ENCODE measurements at places on chromosomes 1 and 21.

- DNase-seq = no peak
Measured at GRCh38 chr21:41304068-41304720, 12.4 kb upstream of the FAM3B start.

DNA sequence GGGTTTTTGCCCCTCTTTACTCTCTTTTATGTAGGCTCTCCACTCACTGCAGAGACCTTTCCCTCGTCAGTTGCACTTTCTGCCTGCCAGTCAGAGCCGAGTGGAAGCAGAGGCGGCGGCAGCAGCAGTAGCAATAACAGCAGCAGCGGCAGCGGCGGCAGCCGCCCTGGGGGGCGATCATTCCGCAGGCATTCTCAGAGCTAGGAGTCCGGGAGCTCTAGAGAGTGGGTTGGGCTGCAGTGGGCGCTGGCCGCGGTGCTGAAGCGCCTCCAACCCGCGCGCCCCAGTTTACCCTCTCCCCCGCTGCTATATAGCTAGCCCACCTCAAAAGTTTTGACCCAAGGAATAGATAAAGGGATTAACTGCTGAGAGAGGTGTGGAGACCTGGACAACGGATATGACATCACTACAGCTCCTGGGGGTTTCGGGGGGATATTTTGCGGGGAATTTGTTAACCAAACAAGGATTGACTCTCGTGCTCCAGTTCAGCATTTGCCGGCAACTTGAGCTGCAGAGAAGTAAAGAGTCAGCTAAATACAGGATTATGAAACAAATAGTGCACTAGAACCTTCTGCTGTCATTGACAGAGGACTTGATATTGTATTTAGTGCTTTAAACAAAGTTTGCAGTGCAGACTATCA, at the start of gene OLFM3:
OLFM3 (minus strand) TSS at position 102 of the 641 bp plus-strand sequence.
- DNase-seq = no peak

- DNase-seq = peak; percentile 72
Measured at GRCh38 chr1:46527474-46528296, 23.8 kb downstream of the KNCN start.

DNA sequence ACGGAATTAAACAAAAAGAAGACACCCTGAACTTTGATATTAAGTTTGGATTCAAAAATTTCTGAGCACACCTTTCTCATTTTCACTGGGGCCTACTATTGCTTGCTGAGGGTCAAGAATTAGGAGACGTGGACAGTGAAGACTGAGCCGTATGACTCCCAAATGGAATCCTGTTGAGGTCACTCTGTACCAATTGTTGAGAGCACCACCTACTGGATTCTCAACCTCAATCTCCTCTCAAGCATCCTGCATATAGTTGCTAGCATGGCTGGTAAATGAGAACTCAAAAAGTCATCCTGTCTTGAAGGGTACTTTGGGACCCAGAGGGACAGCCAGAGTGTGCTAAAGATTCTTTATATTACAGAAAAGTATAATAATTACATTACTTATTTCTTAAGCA, 20.2 kb upstream of the MTR start:
- no peak for DNase-seq

- DNase-seq = peak; percentile 61
Measured at GRCh38 chr1:1672181-1672965, 13.6 kb upstream of the CDK11B start.

DNA sequence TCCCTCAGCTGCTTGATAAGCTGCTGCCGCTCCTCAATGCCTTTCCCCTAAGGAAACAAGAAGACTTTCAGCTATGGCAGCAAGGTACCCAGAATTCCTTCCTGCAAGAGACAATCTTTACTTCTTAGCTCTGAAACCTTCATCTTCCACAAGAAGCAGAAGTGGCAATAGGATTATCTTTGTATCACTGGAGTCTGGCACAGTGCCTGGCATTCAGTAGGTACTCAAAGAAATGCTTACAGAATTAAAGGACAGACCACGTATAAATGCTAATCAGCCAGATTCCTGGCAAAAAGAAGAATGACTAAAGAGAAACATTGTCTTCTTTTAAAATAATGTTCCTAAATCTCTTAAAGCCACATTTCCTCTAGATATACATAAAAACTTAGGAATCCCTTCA, 43.7 kb downstream of the SLC27A3 start:
- DNase-seq = no peak

DNA sequence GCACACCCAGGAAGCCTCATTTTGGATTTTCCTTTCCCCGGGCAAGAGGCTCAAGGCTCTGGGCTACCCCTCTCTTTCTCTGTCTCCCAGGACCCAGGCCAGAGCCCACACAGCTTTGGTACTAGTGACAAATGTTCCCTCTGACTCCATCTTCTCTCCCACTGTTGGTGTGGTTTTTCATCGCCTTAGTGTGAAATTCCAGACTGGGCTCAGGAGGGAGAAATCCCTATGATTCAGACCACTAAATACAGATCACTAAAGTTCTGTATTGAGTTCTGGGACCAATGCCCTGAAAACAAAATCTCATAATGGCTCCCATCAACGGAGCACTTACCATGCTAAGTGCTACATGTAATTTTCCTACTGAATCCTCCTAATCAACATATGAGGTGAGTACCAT, 26.1 kb downstream of the IQGAP3 start:
- no peak for DNase-seq

GRCh38 chr1:98130408-98130807, 209.6 kb upstream of the DPYD start:
- no peak for DNase-seq

All from HL-60 (cell line).